Activated CD8-positive, alpha-beta memory T cell treated with anti-CD3 and anti-CD28 coated beads for 48 hours (primary cell): ENCODE measurements at places on chromosomes 12 and 14.

DNA sequence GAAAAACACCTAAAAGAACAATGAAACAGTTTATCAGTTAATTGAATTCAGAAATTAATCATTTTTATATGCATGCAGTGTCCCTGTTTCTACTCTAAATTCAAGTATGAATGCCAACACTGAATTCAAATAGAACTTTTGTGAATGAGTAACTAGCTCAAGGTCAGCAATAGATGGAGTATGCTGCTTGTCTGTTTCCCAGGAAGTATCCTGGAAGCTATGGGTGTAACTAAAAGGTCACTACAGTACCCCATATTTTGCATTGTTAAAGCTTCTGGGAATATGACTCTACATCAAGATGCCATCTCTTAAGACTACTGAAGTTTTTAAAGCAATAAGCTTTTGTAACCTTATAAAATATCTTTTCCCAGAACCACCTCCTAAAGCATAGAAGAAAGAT lies 681.4 kb upstream of the FBXO33 start:
- DNase-seq = no peak

- DNase-seq = no peak
Measured at GRCh38 chr12:5399266-5399665, 32.6 kb upstream of the NTF3 start.

DNA sequence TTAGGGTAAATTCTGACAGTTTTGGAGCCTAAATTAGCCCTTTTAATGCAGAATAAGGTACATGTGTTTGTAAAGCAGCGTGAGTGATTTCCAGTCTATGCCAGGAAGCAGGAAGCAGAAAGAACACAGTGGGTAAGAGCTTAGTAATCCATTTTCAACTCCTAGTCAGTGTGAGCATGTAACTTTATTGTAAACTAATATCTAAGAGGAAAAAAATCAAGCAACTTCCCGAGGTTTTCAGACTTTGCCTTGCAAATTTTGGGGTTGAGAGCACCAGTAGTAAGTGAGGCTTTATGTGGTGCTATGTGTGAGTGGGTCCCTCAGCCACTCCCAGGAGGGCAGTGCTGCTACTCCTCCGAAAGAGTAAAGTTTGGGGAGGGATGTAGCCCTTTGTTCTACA lies 2.9 kb downstream of the CIPC start:
- no peak for DNase-seq

DNA sequence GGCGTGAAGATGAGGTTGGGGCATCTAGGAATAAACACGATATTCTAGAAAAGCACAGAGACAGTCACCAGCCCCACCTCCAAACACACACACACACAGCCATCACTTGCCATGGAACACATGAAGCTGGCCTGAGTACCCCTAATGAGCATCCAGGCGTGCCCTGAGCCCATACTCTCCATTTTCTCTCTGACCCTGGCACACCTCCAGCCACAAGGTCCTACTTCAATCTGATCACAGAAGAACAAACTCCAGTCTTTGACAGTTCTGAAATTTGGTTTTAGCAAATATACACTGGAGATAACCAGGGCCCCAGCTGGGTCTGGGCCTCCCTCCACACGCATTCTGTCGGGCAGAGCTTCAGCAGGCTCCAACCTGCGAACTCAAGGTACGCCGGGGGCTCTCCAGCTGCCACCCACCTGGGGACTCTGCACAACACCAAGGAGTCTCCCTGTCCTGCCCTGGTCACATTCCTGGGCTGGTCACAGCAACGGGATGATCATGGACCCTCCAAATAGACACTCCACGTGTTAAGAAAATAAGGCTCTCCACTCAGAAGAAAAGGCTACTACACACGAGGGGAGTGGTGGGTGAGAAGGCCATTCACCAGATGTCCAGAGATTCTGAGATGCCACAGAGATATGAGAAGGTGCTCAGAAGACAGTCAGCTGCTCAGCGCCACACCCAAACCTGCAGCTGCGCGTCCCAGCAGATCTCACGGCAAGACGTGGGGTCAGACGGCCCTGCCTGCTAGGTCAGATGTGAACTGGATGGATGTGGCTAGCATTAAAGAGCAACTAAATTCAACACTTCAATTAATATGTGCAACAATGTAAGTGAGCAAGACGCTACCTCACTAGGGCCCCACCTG lies 57.0 kb upstream of the PNMA1 start:
- DNase-seq = no peak

DNA sequence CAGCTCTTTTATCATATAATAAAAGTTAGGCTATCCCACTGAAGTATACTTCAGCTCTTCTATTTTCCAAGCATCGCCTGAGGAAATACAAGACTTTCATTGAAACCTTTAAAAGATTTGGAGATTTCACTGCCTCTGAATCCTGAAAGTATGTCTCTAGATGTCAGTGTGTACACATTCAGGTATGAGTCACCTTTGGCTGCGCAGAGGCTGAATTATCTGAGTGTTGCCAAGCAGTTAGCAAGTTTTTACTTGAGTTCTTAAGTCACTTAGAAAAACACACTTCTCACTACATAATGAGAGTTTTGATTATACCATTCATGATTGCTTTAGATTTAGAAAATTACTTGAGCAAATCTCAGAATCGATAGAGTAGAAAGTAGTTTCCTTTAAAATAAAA lies 210.3 kb downstream of the TMTC2 start:
- DNase-seq = no peak

DNA sequence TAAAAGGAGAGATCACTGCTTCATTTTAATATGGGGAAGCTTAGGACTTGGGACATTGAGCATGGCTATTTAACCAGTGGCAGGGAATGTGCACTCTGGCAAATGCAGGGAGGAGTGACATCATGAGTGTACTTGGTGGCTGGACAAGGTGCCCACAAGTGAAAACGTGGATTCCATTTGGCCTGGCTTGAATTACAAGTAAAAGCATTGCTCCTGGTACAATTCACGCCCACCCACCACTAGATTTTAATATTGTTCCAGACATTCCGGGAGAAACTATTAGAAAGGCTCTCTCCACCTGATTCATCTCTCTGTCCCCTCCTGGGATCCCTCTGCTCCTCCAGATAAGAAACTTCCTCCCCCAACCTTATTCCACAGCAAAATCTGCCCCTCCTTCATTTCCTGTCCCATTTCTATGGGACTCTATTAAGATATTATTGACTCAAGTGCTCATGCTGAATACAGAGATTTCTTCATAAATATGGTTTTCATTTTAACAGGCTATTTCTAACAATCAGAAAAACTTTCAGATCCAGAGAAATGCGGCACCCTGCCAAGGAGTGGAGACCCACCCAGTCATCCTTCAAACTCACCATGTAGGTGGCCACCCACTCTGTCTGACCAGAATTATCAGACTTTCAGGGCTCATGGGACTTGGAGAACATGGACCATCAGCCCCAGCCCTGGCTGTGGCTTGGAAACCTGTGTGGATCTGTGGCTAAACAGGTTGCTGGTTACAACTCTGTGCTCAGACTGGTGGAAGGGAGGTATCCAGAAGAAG lies 43.2 kb downstream of the SSPN start:
- no peak for DNase-seq

DNA sequence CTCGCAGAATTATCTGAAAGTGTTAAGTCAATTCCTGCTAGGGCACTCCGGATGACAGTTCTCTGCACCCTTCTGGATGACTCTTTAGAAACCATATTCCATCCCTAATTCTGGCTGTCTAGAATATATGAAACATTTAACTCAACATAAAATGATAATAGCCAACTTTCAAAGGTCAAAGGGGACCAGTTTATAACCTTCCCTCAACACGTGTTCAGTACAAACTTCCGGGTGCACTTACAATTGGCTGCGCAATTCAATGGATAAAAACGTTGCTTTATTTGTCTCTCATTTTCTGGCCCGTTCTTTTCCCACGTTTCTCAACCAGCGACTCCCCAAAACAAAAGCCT lies 1.3 kb downstream of the SBNO1 start:
- no peak for DNase-seq

- DNase-seq = no peak
Measured at GRCh38 chr12:71626768-71627167, 36.9 kb downstream of the ZFC3H1 start.

DNA sequence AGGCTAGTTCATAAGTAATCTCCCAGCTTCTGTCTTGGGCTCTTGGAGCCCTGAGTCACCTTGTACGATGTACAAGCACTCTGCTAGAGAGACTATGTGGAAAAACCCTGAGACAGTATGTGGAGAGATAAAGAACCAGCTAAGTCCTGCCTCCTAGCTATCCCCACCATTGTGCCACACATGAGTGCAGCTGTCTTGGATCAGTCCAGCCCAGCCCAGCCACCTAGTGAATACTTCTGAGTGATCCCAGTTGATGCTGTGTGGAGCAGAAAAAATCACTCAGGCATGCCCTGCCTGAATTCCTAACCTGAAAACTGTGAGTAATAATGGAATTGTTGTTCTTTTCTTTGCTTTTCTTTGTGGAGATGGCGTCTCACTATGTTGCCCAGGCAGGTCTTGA lies 5.1 kb upstream of the SERPINA6 start:
- no peak for DNase-seq

DNA sequence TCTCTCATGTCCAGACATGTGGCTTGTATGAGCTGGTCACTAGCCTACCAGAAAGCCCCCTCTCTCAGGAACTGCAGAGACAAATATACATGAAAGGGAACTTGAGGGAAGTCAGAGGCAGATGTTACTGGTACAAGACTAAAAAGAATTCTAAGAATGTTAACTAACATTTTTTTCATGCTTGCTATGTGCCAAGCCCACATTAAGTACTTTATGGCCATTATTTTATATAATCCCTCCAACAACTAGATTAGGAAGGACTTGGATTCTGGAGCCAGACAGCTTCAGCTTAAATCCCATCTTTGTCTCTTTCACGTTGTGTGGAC lies 24.6 kb downstream of the TTC9 start:
- no peak for DNase-seq

DNA sequence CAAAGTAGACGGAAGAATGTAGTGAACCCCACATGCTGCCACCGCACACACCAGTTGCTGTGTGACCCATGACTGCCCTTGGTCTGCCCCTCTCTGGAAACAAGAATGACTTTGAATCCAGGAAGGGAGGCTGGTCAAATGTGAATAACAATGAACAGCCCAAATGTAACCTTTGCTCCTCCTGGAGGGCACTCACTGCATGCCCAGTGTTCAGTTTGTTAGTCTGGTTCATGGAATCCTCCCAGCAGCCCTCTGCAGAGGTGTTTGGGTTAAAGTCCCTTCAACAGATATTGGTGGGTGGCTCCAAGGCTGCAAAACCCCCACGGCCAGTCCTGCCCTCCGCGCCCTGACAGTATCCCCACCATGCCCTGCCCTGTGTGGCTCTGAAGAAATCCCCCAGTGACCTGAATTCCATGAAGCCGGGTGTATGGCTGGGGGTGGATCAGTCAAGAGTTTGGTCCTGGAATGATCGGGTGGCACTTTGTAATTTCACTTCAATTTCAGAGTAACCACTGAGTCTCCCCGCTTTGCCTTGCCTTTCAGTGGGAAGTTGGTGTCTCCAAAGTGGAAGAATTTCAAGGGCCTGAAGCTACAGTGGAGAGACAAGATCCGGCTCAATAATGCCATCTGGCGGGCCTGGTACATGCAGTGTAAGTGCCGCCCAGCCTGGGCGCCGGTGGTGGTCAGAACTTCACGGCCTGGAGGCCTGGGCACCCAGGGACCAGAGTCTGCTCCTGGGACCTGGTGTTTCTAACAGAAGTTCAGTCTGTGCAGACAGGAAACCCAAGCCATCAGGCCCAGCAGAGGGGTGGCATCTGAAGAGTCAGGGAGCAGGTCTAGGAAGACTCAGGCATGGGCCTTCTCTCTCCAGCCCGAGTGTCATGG lies 47.1 kb downstream of the IL31 start:
- no peak for DNase-seq

- DNase-seq = no peak
Measured at GRCh38 chr12:111745211-111745610, 21.5 kb upstream of the ALDH2 start.

GRCh38 chr14:90831821-90832220 lies 15.6 kb upstream of the TTC7B start:
- DNase-seq = no peak

- no peak for DNase-seq
Measured at GRCh38 chr12:95709152-95709551, 81.4 kb downstream of the NTN4 start.

DNA sequence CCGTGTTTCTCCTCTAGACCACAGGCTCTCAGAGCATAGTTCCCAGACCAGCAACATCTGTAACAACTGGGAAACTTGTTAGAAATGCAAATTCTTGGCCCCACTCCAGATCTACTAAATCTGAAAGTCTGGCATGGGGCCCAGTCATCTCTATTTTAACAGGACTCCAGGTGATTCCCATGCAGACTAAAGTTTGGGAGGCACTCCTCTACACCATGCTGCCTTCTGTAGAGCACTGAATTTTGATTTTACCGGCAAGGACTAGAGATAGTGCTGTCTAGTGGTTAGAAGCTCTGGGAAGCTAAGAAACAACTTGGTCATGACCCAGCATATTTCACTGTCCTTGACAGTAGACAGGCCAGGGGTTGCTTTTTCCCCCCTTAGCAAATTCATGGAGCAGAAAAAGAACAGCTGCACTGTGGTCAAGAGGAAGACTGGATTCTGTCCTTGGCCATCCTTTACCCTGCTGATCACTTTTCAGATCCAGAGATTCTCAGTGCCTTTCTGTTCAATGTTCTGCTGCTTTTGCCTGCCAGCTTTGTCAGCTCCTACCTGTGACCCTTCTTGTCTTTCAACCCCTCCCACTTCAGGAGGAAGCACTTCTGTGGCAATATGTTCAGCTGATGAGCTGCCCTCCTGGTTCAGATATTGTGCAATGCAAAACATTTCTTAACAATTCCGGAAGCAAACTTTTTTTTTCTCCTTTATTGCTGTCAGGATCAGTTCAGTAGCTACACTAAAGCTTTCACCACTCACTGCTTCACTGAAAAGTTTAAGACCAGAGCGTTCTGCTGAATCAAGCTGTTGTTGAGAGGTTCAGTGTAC lies 133.8 kb upstream of the NUDT4 start:
- DNase-seq = no peak

- DNase-seq = no peak
Measured at GRCh38 chr14:99136047-99136400, 136.0 kb downstream of the BCL11B start.

GRCh38 chr14:61620130-61620946 lies 75.0 kb upstream of the HIF1A start:
- DNase-seq = no peak

DNA sequence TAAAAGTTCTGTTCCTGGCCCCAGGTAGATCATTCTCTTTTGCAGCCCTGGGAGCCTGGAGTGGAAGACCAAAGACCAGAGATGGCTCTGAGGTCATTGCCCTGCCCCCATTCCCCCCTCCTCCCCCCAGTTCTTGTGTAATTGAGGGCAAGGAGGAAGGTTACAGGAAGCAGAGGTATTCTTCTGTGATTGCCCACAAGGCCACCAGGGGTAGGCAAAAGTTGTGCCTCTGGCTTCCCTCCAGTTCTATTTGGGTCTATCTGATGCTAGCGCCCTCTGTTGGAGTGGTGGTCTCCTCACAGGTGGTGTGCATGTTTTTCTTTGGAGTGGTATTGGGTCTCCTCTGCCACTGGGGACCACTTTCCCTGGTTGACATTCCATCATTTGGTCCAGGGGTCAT lies 41.2 kb upstream of the CRY1 start:
- DNase-seq = no peak

GRCh38 chr12:11882301-11883019 lies 188.3 kb upstream of the BCL2L14 start:
- no peak for DNase-seq
